RWPE1 (cell line): ENCODE measurements at places on chromosomes 7 and 10.

- DNase-seq: no peak
Measured at GRCh38 chr10:44389150-44389549, 4.3 kb upstream of the CXCL12 start.

GRCh38 chr10:116891208-116891607, 41.9 kb downstream of the ENO4 start:
- peak; percentile 77 for DNase-seq

- DNase-seq: no peak
Measured at GRCh38 chr7:94300176-94300835, 94.4 kb upstream of the COL1A2 start.

- peak; percentile 42 for DNase-seq
Measured at GRCh38 chr10:130652544-130652943, 516.4 kb downstream of the GLRX3 start.

DNA sequence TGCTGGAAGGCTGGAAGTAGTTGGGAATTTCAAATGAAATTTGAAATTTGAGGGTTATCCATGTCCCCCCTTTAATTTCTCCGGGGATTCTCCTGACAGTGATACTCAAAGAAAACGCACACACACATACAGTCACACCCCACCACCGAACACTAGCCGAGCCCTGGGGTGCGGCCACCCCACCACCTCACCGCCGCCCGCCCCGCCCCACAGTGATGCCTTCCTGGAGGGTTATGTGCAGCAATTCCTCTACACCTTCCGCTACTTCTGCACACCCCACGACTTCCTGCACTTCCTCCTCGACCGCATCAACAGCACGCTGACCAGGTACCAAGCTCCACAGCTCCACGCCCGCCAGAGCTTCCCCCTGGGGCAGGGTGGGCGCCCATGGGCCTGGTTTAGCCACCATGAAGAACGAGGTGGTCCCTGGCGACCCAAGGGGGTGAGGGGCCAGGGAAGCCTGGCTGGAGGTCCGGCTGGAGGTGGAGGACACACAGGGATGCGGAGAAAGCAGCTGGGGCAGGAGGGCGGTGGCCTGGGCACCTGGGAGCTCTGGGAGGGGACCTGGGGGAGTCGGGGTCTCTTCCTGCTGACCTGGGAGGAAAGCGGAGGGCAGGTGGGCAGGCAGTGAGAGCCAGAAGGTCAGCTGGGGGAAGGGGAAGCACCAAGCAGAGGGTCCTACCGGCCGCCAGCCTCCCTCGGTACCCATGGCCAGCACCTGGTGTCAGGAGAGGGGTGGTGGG, 19.4 kb upstream of the UTF1 start:
- no peak for DNase-seq

DNA sequence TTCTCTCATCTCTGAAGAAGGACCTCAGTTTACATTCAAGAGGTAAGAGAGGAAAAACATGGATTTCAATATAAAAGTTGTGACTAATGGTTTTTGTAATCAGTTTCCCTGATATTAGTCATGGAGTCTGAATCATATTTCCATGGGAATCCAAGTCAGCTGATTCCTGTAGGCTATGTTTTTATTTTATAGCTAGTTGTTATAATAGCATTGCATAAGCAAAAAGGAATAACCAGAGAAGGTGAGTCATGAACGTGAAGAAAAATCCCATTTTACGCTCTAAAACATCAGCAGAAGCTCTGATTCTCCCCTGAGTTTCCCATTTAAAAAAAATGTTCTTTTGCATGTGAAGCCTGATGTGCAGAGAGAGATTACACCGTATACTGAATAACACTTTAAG, 299.3 kb downstream of the SFMBT2 start:
- DNase-seq: peak; percentile 85

GRCh38 chr7:96426027-96426426, 104.1 kb upstream of the SLC25A13 start:
- peak; percentile 74 for DNase-seq

- peak; percentile 18 for DNase-seq
Measured at GRCh38 chr10:115989621-115990020, 283.4 kb downstream of the GFRA1 start.

GRCh38 chr10:4902571-4903011, 60.6 kb upstream of the AKR1C1 start:
- no peak for DNase-seq

DNA sequence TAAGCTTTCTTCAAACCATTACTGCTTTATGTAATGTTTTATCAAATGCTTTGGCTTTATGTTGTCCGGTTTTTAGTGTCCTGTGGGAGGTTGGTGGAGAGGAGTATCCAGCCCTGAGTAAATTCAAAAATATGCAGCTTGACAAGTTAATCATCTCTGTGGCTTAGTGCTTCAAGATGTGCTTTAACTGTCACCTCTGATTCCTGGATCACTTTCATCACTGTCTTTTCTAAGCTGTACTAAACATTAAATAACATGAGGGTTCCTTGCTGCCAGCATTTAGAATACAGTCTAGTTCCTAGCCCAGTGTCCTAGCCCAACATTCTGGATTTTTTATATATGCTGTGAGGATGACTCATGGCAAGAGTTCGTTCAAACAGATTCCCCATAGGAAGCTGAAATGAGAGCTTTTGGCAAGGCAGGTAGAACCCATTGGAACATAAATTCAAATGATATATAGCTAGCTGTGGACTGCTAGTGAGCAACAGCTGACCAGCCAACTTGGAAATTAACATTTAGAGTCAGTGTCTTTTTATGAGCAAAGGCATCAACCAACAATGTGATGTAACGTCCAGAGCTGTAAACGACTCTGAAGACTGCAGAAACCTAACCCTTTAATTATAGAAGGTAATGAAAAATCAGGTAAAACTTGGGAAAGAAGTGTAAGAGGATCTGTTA, 80.6 kb upstream of the OIT3 start:
- peak; percentile 74 for DNase-seq

DNA sequence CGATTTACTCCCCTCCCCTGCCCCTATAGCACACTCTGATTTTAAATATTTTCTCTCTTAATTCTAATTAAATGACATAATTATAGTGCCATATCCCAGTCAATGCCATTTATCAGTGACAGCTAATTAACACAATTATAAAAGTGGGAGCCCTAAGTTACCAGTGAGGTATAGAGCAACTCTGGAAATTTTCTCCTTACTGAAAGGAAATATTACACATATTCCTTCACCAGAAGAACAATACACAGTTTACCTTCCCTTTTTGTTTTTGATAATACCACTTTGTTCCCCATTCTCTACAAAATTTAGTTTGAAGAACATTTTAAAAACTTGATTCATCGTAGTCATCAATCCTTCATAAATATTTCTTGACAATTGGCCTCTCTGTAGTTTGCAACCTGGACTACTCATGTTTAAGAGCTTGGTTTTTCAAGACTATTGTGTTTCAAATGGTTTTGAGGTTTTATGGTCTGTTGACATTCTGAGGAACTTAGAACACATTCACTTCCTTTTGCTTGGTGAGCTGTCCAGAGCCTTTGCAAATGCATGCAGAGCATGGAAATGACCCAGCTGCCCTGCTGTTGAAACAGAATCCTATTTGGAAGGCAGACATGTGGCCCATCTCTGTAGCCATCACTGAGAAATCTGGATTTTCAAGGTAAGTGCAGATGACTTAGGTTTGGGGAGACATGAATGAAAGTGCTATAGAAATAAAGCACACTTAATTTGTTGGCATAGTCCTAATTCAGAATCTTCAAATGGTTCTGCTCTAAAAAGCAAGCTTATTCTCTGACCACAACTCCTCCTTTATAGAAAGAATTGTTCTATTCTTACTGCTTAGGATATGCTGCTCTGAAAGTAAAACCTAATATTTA, at the start of gene GPR141:
TSS of gene GPR141 (plus strand) at position 521 of the 875 bp plus-strand sequence. CDS start 56,628 bp downstream, outside the sequence.
- DNase-seq: no peak
